Fibroblast of the aortic adventitia (primary cell): ENCODE measurements at places on chromosomes 3 and 15. TPM values are rescaled to one million over a fixed set of nuclear protein-coding genes. Genes with fewer than 3 reads are reported as not detected.

The PP2D1 gene
- not detected in 2 replicates for total RNA-seq

The HYKK gene
- 3.3 and 10.2 TPM in 2 replicates for total RNA-seq

The ATP10A gene
- 4.4 and 5.8 TPM in 2 replicates for total RNA-seq

The TMEM207 gene
- total RNA-seq: not detected in 2 replicates

The IL17RC gene
- 47.9 and 52.2 TPM in 2 replicates for total RNA-seq

The WNT7A gene
- total RNA-seq: not detected in 2 replicates
